ENCODE measurements at places on chromosomes 4 and X.

DNA sequence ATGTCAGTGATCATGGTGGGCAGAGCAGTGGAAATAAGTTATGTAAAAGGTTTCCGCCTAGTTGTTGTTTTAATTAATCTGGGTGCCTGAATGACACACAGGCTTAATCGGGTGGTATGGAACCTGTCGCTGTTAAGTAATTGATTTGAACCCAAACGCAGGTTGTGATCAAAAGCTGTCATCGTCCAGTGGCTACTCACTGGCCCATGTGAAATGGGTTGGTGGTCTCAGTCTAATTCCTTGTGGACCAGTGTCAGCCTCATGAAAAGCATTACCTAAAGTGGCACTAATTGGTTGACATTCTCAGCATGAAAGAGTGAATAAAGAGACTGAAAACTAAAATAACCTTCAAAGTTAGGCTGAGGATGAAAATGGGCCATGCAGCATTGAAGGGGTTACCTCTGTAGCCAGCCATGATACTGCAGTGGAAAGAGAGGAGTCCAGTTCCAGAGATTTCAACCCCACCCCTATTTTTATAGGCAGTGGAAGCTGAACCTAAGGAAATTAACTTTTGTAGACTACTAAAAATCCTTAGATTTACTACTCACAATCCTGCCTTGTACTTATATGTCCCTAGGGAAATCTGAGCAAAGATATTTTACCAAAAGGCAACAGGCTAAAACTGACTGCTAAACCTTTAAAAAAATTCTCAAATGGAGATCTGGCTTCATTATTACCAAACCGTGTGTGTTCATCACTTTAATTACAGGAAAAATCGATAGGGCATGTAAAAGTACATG, 251.7 kb upstream of the TENM3 start:
- DNase-seq, result no peak

- DNase-seq, result no peak
Observed at GRCh38 chr4:20462426-20463175, 210.9 kb downstream of the SLIT2 start.

GRCh38 chrX:151985955-151986354, 11.5 kb upstream of the GABRE start:
- no peak for DNase-seq

- DNase-seq, result no peak
Observed at GRCh38 chr4:140781596-140781995, 25.4 kb upstream of the TBC1D9 start.

- no peak for DNase-seq
Observed at GRCh38 chrX:40459571-40460158, 121.1 kb upstream of the ATP6AP2 start.
